ENCODE measurements at places on chromosomes 12 and 14. TPM values are rescaled to one million over a fixed set of nuclear protein-coding genes. Genes with fewer than 3 reads are reported as not detected.

Gene CIROP
- total RNA-seq = not detected

Gene RILPL2
- total RNA-seq = 7.1 TPM

Gene COQ10A
- total RNA-seq = 13.2 TPM

Gene TAS2R30
- total RNA-seq = 4.9 TPM

Gene DPY19L2
- 1.9 TPM for total RNA-seq

Gene PPP4R4
- under 0.01 TPM for total RNA-seq

Gene RAB21
- 28.9 TPM for total RNA-seq

Gene SFSWAP
- 13.6 TPM for total RNA-seq

Gene ANO2
- 16.2 TPM for total RNA-seq

Gene FSCB
- not detected for total RNA-seq
